ENCODE measurements at places on chromosomes 5 and 9. TPM values are rescaled to one million over a fixed set of nuclear protein-coding genes. Genes with fewer than 3 reads are reported as not detected.

Gene DND1
- 0.31 TPM for total RNA-seq

Gene DCTN3
- total RNA-seq, result 67.4 TPM

Gene NEURL1B
- 27.3 TPM for total RNA-seq

Gene ECM2
- 16.0 TPM for total RNA-seq

DNA sequence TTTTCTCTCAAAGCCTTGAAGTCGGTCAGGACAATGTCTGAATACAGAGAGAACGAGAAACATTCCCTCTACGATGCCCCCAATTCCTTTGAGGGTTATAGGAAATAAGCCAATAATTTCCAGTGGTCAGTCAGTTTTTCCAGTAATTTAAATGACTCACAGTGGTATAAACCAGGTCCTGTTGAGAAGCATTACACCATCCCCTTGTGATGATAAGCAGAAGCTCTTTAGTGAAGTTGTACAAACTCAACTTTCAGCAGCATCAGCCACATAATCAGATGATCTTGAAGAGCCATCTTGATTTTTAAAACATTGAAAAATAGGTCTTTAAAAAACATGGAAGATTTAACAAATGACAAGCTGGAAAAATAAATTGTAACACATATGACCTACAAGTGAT lies 173.9 kb upstream of the ZNF462 start:
- no peak for DNase-seq

DNA sequence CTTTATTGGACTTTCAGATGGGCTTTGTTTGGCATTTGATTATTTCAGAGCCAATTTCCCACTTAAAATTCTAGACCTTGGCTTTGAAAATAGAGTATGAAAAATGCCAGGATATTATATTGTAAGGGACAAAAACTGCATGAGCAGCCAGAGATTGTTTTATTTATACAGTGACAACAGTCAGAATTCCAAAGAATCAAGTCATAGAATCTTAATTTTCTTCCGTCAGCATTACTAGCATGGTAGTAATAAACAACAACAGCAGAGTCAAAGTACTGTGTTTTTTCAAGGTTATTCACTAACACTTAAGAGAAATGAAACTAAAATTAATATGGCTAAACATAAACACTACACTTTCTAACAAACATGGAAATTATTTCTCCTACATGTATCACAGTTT lies 52.2 kb downstream of the MLLT3 start:
- no peak for DNase-seq

- DNase-seq, result peak; percentile 27
Measured at GRCh38 chr5:54900984-54901725, 84.2 kb downstream of the ESM1 start.

GRCh38 chr5:124021066-124021641 lies 509.2 kb downstream of the CSNK1G3 start:
- no peak for DNase-seq

GRCh38 chr5:172646716-172647285 lies 5.7 kb downstream of the NEURL1B start:
- peak; percentile 69 for DNase-seq

GRCh38 chr9:130029223-130029973 lies 13.6 kb downstream of the FNBP1 start:
- no peak for DNase-seq

DNA sequence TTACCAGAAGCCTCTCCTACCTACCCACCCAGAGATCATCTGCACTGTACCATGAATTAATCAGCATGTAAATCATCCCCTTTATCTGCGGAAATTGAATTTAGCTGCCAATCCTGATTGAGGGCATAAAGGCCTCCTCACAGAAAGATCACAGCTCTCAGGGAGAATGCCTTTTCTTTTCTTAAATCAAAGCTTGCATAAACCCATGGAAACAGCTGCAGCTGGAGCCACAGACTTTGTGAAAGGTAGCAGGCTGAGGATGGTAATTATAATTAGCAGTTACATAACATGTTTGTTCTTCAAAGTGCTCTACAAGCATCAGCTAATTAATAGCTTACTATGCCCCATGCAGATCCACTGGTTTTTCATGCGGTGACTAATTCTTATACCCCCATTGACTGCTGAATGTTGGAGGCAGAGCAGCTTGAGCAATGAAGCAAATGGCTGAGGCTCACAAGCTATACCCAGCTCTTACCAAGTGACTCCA lies 54.6 kb downstream of the SUSD1 start:
- DNase-seq, result no peak

GRCh38 chr5:31888564-31888963 lies 249.6 kb downstream of the PDZD2 start:
- DNase-seq, result no peak

DNA sequence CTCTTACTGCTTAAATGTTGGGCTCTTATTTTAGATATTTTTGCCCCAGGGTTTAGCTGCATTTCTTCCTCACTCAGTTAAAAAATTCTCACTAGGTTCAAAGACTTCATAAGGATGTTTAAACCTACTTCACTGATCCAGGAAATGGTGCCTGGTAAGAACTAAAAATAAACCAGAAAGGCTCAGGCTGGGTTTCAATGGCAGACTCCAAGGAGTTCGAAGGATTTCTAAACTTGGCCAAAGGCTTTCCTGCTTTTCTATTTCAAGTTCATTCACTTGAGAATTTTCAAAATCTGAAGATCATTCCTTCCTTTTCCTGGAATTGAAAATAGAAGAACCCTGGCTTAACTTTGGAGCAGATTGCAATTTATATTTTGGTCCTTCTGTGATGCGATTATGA lies 193.0 kb upstream of the MAP1B start:
- peak; percentile 50 for DNase-seq

DNA sequence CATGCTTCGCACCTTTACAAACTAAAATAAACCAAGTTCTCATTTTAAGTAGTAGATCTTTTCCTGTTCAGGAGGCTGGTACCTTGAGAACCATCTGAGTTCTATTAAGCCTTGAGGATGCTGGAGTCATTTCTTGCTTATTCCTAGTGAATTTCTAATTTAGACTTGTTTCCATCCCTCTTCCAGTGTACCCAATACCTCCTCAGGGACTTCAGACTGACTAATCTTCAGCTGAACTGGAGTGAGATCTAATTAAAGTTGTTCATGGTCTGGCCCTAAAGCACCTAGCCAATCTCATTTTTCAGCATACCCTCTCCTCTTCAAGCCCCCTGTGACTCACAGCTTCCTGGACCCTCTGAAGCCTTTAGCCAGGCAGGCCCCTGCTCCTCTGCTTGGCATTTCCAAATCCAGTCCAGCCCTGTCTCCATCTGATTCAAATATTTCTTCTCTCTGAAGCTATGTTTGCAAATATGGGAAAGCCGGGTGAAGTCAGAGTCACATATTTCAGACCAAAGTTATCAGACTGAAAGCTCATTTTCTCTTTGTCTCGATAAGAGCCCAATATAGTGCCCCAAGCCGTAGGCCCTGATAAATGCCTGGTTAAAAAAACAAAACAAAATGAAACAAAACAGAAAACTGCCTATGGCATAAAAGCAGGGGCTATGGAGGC lies 19.4 kb upstream of the TNFSF15 start:
- no peak for DNase-seq

DNA sequence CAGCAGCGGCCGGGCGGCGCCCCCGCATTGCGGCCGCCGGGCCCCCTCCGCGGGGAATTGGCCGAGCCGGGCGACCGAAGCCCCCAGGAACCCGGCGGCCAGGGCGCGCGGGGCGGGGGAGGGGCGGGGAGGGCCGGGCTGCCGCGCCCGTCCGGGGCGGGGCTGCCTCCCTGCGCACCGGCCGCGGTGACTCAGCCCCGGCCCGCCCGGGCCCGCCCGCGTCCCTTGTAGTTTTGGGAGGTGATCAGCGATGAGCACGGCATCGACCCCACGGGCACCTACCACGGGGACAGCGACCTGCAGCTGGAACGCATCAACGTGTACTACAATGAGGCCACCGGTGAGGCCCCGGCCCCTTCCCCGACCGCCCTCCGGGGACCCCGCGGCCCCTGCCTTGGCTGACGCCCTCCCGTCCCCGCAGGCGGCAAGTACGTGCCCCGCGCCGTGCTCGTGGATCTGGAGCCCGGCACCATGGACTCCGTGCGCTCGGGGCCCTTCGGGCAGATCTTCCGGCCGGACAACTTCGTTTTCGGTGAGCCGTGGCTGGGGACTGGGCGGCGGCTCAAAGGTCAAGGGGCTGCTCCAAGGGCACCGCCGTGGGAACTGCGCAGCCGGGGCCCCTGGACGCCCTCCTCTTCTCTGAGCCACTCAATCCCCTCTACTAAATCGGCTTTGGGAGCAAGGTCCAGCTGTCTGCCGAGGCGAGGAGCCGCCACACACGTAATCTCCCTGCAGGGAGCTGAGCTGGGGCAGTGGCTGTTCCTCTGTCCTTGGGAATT lies 592 bp downstream of the TUBB4B start:
- DNase-seq, result peak; percentile 54

Measured in muscle of leg (tissue), 16 donors.